Suprapubic skin (tissue), 4 donors: ENCODE measurements at places on chromosomes 7 and 10. TPM values are rescaled to one million over a fixed set of nuclear protein-coding genes. Genes with fewer than 3 reads are reported as not detected.

DNA sequence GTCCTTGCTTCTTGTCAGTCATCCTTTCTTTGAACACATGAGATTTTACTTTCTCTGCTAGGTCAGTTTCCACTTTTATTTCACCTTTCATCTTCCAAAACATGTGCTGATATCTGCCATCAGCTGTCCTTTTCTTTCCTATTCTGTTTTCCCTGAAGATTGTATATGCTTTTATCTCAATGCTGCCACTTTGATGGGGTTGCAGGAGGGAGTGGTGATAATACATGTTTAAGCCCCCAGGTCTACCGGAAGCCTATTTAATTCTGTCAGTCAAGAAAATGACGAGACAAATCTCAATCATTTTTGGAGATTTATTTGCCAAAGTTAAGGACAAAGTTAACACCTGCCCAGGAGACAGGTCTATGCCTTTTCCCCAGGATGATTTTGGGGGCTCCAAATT is 73.8 kb downstream of the MRPL32 start:
- DNase-seq = no peak
- no peak overlapping the region for H3K27ac ChIP-seq
- no peaks in the 10 kb centered on the region for H3K36me3 ChIP-seq
- H3K4me1 ChIP-seq = no peaks in the 10 kb centered on the region
- H3K4me3 ChIP-seq = no peak overlapping the region
- H3K27me3 ChIP-seq = no peaks in the 10 kb centered on the region

DNA sequence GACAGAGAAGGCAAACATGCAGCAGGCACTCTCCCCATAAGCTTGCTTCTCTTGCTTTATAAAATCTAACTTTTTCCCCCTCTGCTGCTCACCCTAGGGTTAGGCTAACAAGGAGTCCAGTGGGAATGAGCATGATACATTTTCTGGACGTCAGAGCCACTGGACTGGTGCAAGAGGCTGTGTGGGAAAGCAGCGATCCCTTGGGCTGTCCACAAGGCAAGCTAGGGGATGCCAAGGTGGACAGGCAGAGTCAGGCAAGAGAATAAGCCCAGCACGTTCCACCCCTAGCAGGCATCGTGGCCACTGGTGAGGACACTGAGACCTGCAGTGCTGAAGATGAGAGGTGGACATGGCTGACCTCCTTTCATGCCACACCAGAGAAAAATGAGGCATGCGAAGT is 290.9 kb upstream of the ZMIZ1 start:
- no peaks in the 10 kb centered on the region for H3K36me3 ChIP-seq
- peak overlapping the region; percentile 31 for H3K27ac ChIP-seq
- no peak overlapping the region for H3K4me3 ChIP-seq
- H3K27me3 ChIP-seq = no peaks in the 10 kb centered on the region
- H3K4me1 ChIP-seq = peaks cover 27% of the 10 kb centered on the region
- DNase-seq = no peak

- no peaks in the 10 kb centered on the region for H3K27me3 ChIP-seq
- H3K4me3 ChIP-seq = no peak overlapping the region
- peaks cover 68% of the 10 kb centered on the region for H3K4me1 ChIP-seq
- peak overlapping the region; percentile 69 for H3K27ac ChIP-seq
These were observed 9.5 kb downstream of the GPR146 start for GRCh38 chr7:1053816-1054370.

CFAP58 gene
- total RNA-seq = 0.13 TPM

ZFAND4 gene
- 15.3 TPM for total RNA-seq

- H3K4me3 ChIP-seq = no peak overlapping the region
- no peak overlapping the region for H3K27ac ChIP-seq
- H3K27me3 ChIP-seq = peaks cover 2% of the 10 kb centered on the region
These were observed 171.1 kb downstream of the ADRA2A start for GRCh38 chr10:111247781-111248389.

PHKG1 gene
- 5.2 TPM for total RNA-seq

DNA sequence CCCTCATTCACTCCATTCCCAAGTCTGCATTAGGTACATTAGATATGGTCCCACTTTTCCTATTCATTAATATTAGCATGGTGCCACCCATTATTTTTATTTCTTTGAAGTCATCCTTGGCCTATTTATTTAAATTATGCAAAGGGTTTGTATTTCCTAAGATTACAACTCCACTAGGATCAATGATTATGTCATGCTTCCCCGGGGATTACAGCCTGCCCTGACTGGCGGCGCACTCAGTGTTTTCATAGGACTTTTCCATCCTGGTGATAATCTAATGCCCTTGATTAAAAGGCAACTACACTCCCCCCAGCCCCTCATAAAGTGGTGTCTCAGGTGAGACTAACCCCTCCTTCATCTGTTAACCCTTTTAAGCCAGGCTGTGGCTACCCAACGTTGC is 187.2 kb downstream of the POU6F2 start:
- no peaks in the 10 kb centered on the region for H3K4me1 ChIP-seq
- H3K4me3 ChIP-seq = no peak overlapping the region
- no peaks in the 10 kb centered on the region for H3K27me3 ChIP-seq
- no peak overlapping the region for H3K27ac ChIP-seq
- no peaks in the 10 kb centered on the region for H3K36me3 ChIP-seq
- DNase-seq = no peak

TMEM236 gene
- 0.11 TPM for total RNA-seq

PIP gene
- 1,475 TPM for total RNA-seq

MYH16 gene
- not detected for total RNA-seq

- H3K4me1 ChIP-seq = no peaks in the 10 kb centered on the region
- no peaks in the 10 kb centered on the region for H3K36me3 ChIP-seq
- H3K4me3 ChIP-seq = no peak overlapping the region
- H3K27me3 ChIP-seq = no peaks in the 10 kb centered on the region
- no peak overlapping the region for H3K27ac ChIP-seq
These were observed 248.7 kb upstream of the NPVF start for GRCh38 chr7:25476863-25477499.

- H3K27ac ChIP-seq = no peak overlapping the region
- H3K27me3 ChIP-seq = peaks cover 5% of the 10 kb centered on the region
- H3K4me1 ChIP-seq = no peaks in the 10 kb centered on the region
- no peak overlapping the region for H3K4me3 ChIP-seq
These were observed 179.5 kb upstream of the RNF32 start for GRCh38 chr7:156460858-156461627.

DNA sequence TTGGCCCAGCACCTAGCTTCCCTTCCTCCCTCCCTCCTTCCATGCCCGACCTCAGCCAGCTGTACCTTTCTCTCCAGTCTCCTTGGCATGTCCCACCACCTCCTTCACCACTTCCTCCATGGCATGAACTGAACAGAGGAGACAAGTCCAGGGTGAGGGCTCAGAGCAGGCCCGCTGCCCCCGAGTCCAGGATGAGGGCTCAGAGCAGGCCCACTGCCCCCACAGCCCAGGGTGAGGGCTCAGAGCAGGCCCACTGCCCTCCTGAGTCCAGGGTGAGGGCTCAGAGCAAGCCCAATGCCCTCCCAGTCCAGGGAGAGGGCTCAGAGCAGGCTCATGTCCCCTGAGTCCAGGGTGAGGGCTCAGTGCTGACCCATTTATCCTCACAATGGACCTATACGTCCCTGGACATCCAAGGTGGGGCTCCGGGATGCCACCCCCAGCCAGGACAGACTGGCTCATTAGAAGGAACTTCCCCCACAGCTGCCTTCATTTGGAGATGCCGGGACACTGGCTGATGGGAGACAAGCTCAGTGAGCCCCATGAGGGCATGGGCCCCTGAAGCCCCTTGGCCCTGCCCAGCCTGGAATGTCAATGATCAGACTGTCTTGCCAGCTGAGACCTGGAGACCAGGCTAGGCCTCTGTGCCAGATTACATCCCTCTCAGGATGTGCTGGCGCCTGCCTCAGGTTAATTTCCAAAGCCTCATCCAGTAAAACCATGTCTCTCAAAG is 30.0 kb downstream of the AGAP4 start:
- no peaks in the 10 kb centered on the region for H3K36me3 ChIP-seq
- H3K27me3 ChIP-seq = no peaks in the 10 kb centered on the region
- no peak for DNase-seq
- no peaks in the 10 kb centered on the region for H3K4me1 ChIP-seq
- no peak overlapping the region for H3K4me3 ChIP-seq
- H3K27ac ChIP-seq = no peak overlapping the region

GRCh38 chr7:130486954-130487436 is 4.9 kb upstream of the MEST start:
- no peaks in the 10 kb centered on the region for H3K36me3 ChIP-seq
- H3K4me1 ChIP-seq = peaks cover 13% of the 10 kb centered on the region
- DNase-seq = no peak
- peak overlapping the region; percentile 49 for H3K4me3 ChIP-seq
- peaks cover 5% of the 10 kb centered on the region for H3K27me3 ChIP-seq

- H3K36me3 ChIP-seq = peaks cover 3% of the 10 kb centered on the region
- no peaks in the 10 kb centered on the region for H3K27me3 ChIP-seq
- no peaks in the 10 kb centered on the region for H3K4me1 ChIP-seq
- H3K27ac ChIP-seq = no peak overlapping the region
These were observed 10.5 kb downstream of the TCAF1 start for GRCh38 chr7:143891457-143891856.

- no peaks in the 10 kb centered on the region for H3K36me3 ChIP-seq
- no peak overlapping the region for H3K27ac ChIP-seq
- peaks cover 17% of the 10 kb centered on the region for H3K4me1 ChIP-seq
- H3K4me3 ChIP-seq = no peak overlapping the region
- H3K27me3 ChIP-seq = no peaks in the 10 kb centered on the region
These were observed 260.8 kb downstream of the FGFR2 start for GRCh38 chr10:121337427-121337826.
